ENCODE measurements at places on chromosomes 5 and 9.

DNA sequence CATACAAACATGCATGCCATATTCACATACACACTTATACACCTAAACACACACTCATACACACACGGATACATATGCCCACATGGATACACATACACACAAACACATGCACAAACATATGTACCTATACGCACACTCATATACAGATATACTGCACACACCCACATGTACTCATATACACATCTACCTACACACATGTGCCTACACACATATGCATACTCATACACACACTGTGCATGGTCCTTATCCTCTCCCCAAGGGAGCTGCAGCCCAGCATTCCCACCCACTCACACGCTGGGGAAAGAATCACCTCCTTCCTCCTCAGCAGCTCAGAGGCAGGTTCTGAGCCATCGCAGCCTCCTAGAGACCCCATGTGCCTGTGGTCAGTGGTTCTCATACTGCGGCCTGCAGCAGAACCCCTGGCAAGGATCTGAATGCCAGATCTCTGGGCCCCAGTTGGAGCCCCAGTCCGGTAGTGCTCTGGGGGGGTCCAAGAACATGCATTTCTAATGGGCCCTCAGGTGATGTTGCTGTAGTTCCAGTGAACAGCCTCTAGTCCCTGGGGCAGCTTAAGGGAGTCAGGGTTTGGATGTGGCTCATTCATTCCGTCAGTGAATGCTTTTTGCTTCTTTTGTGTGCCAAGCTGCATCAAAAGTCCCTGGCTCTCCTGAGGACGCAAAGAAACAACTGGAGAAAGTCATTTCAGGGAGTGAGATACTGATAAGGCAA lies 39.0 kb downstream of the SEMA4D start:
- H3K27me3 ChIP-seq, result no peaks in the 10 kb centered on the region
- H3K36me3 ChIP-seq, result peaks cover 44% of the 10 kb centered on the region
- no peak overlapping the region for H3K4me3 ChIP-seq
- peak overlapping the region; percentile 52 for H3K27ac ChIP-seq
- no peak for DNase-seq

DNA sequence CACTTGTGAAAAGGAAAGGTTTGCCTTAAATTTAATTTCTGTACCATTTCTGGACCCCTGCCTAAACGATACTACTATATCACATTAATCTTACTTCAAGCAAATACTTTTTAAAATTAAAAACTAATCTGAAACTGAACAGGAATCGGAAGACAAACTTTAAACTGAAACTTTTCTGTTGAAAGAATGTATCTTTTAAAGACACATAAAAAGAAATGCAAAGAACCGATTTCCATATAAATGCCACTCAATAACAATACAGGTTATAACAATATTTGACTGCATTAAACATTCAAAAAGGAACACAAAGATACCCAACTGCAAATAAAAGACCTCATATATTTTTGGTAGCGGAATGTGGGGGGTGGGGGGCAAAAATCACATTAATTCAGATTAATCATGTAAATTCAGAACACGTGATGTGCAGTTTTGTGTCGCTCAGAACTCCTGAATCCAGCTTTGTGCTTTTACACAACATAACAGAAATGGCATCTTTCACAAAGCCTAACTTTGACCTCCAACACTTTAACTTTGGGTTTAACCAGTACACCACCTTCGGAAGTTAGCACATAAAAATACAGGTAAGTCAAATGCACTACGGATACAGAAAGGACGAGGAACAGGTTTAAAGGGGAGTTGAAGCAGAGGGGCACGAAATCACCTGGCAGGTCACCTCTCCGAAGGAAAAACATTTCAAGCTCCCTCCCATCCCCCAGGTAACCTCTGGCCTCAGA lies 925 bp downstream of the LIFR start:
- peaks cover 7% of the 10 kb centered on the region for H3K4me1 ChIP-seq
- DNase-seq, result no peak
- H3K4me3 ChIP-seq, result peak overlapping the region; percentile 78
- peaks cover 51% of the 10 kb centered on the region for H3K27me3 ChIP-seq

DNA sequence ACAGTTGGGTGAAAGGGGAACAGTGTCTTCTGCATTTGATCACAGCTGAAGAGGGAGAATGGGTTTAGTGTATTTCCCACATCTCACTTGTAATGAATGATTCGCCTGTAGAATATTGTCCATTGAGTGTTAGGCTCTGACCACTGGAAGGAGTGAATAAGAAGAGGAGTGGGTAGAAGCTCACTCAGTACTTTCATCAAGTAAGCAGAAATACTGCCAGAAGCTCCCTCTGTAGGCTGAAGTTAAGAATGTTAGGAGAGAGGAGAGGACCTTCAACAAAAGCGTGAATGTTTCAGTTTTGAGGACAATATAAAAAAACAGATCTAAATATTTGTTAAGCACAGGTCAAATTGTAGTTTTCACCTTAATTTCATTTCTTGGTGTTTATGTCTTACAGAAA lies 27.5 kb downstream of the FSD1L start:
- H3K36me3 ChIP-seq, result no peaks in the 10 kb centered on the region
- H3K4me3 ChIP-seq, result no peak overlapping the region
- H3K27me3 ChIP-seq, result no peaks in the 10 kb centered on the region
- no peaks in the 10 kb centered on the region for H3K4me1 ChIP-seq

GRCh38 chr5:180133060-180133459 lies 61.5 kb upstream of the RNF130 start:
- no peaks in the 10 kb centered on the region for H3K36me3 ChIP-seq
- no peaks in the 10 kb centered on the region for H3K27me3 ChIP-seq
- no peak for DNase-seq
- H3K4me1 ChIP-seq, result peaks cover 8% of the 10 kb centered on the region
- H3K4me3 ChIP-seq, result no peak overlapping the region
- H3K27ac ChIP-seq, result no peak overlapping the region

DNA sequence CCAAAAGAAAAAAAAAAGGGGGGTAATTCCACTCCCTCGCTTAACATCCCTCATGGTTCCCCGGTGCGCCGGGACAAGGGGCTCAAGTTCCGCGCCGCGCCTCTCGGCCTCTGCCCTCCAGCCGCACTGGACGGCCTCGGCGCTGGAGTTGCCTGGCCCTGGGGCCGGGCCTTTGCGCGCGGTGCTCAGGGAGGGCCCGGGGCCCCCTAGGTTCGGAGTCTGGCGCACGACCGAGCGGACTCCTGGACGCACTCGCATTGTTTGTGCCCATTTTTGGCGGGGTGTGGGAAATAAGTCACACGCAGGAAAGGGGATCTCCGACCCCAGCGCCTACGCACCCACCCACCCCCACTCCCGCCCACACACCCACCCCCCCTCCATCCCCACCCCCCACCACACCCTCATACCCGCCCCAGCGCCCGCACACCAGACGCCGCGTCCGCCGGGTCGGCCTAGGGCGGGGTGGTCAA lies 381 bp downstream of the MED22 start:
- peaks cover 55% of the 10 kb centered on the region for H3K36me3 ChIP-seq
- peak overlapping the region; percentile 97 for H3K27ac ChIP-seq
- H3K4me1 ChIP-seq, result peaks cover 37% of the 10 kb centered on the region
- H3K4me3 ChIP-seq, result peak overlapping the region; percentile 92

- H3K4me3 ChIP-seq, result no peak overlapping the region
- H3K27ac ChIP-seq, result no peak overlapping the region
- no peaks in the 10 kb centered on the region for H3K36me3 ChIP-seq
- H3K4me1 ChIP-seq, result no peaks in the 10 kb centered on the region
- H3K27me3 ChIP-seq, result peaks cover 9% of the 10 kb centered on the region
- DNase-seq, result no peak
Measured at GRCh38 chr9:131845305-131846298, 105.7 kb upstream of the RAPGEF1 start.

- no peak overlapping the region for H3K4me3 ChIP-seq
- no peaks in the 10 kb centered on the region for H3K27me3 ChIP-seq
Measured at GRCh38 chr5:1101961-1102713, 9.7 kb downstream of the SLC12A7 start.

- peaks cover 2% of the 10 kb centered on the region for H3K27me3 ChIP-seq
- H3K36me3 ChIP-seq, result no peaks in the 10 kb centered on the region
- DNase-seq, result no peak
- H3K4me1 ChIP-seq, result no peaks in the 10 kb centered on the region
- H3K4me3 ChIP-seq, result no peak overlapping the region
Measured at GRCh38 chr5:75639535-75640311, 28.5 kb downstream of the ANKDD1B start.

Measured in activated naive CD4-positive, alpha-beta T cell treated with anti-CD3 and anti-CD28 coated beads for 36 hours (primary cell).